ENCODE measurements at places on chromosomes 1 and 21.

- DNase-seq: no peak
These were observed 13.0 kb upstream of the DENND2D start for GRCh38 chr1:111213412-111213811.

DNA sequence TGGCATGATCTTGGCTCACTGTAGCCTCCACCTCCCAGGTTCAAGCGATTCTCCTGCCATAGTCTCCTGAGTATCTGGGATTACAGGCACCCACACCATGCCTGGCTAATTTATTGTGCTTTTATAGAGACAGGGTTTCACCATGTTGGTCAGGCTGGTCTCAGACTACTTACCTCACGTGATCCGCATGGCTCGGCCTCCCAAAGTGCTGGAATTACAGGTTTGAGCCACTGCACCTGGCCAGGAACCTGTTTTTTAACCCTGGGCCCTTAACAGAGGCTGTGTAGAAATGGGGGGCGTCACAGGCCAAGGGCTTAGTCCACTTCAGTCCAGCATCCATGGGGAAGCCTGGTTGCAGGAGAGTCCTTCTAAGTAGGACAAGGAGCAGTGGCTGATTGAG lies 9.3 kb downstream of the FBLIM1 start:
- DNase-seq: no peak

DNA sequence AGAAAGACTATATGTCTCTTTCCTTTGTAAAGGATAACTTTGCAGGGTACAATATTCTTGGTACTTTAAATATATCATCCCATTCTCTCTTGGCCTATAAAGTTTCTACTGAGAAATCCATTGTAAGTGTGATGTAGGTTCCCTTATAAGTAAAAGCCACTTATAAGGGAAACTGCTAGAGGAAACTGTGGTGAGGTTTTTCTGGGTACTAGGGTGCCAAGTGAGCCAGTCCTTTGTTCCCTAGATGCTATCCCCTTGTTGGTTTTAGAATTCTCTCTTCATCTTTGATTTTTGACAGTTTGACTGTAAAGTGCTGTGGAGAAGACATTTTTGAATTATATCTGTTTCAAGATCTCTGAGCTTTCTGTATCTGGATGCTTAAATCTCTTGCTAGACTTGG lies 108.9 kb upstream of the NEK7 start:
- DNase-seq: no peak

DNA sequence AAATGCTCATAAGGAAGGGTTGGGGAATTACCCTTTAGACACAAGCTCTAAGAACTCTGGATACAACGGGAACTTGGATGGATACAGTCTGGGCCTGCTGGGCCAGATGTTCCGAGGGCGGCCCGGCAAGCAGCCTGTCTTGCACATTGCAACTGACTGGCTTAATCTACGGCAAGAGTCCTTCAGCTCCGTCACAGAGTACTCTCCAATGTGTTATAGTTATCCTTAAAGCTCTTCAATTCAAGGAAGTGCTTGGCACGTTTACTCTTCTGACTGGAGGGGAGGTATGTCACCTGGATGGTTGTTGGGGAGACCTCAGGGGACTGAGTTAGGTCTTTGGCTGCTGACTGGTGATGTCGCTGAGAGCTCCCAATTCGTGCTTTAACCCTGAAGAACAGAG lies 1.1 kb upstream of the CFAP141 start:
- no peak for DNase-seq

DNA sequence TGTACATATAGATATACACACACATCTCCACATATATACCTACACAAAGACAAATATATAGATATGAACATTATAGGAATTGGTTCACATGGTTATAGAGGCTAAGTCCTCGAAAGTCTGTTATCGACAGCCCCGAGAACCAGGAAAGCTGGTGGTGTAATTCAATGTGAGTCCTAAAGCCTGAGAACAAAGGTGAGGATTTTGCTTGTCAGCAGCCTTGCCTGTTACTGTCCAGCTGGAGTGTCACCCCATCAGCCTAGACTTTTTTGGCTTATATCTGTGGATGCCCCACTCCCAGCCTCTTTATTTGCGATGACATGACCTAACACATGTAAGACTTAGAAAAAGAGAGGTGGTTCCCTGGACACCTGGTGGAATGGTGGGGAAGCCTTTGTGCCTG lies 97.0 kb downstream of the GIPC2 start:
- no peak for DNase-seq

- no peak for DNase-seq
These were observed 53.8 kb upstream of the TARDBP start for GRCh38 chr1:10958614-10959013.

- DNase-seq: no peak
These were observed 15.3 kb downstream of the DNAJC11 start for GRCh38 chr1:6686294-6686693.

DNA sequence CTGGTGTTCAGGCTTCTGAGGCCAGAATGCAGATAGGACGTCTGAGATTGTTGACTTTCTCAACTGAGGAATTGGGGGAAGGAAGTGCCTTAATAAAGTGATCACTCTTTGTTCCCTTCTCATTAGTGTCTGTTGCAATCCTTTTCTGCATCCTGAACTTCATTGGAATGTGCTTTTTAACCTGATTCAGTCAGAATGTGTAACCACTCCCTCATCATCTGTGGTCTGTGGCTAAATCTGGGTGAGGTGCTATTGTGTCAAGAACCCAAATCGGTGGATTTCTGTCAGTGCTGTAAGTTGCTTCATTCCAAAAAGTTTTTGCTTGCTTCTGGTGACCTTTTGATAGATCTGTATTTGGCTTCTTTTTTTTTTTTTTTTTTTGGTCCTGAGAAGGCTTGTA lies 38.2 kb downstream of the ARID1A start:
- no peak for DNase-seq

DNA sequence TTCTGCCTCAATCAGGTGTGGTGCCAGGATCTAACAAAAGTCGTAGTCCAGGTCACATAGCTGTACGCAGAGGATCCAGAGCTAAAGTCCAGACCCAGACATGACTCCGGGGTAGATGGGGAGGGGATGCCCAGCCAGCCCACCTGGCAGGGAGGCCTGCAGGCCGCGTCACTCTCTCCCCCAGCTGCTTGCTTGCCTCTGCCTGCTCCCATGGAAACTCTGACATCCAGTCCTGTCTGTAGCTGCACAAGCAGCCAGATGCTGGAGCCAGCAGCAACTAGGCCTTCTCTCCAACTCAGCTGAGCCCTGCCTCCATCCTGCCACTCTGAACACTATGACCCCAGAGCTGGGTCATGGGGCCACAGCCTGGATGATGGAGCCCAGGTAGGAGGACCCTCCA lies 8.1 kb downstream of the COL8A2 start:
- no peak for DNase-seq
